ENCODE measurements at places on chromosomes 3 and 15.

DNA sequence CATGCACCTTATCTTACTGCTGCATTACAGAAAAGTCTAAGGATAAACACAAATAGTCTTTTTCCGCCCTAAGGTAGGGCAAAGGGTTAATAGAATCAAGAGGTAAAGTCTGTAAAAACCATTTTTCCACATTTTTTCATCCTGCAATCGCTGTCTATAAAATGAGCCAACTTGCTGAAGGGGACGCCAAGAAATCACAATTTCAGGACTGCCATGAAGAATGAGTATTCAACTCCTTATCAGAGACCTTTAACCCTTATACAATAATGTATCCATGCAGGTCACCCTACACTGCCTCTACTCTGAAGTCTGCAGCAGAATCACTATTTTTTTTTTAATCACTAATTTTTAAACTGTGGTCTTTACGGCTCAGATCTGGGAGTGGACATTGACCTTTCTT is 1.1 kb upstream of the DNAJC13 start:
- DNase-seq: no peak

- no peak for DNase-seq
These were observed 90.0 kb upstream of the ANKRD34C start for GRCh38 chr15:79192462-79193036.

DNA sequence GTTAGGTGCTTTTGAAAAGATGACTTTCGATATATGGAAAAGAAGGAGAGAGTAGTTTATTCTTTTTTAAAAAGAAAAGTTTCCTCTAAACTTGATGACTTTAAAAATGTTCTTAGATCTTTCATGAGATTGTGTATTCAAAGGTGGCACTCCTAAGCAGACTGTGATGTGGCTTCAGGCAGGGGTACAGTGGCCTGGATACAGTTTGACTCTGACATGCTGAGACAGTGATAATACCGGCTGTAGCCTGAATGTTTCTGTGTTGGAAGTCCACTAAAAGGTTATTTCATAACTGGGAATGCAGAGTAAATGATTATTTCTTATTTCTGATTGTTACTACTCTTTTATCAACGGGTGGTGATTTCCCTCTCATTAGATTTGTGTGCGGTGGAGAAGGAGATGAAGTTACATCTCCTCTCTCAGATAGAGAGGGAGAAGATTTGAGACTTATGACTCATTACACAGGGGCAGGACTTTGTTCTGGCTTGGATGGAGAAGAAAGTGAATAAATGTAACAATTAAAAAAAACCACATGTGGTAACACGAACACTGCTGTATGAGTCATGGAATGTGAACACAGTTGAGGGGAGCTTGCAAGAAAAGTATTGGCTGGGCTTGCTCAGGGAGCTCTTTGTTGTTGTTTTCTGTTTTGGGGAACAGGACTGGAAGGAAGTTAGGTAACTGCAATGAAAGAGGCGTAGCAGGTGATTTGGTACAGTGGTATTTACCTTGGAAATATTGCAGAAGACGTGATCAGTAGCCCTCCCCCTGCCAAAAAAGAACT is 21.6 kb downstream of the SPTSSB start:
- DNase-seq: no peak

- no peak for DNase-seq
These were observed 16.5 kb upstream of the MUSTN1 start for GRCh38 chr3:52851348-52851747.

DNA sequence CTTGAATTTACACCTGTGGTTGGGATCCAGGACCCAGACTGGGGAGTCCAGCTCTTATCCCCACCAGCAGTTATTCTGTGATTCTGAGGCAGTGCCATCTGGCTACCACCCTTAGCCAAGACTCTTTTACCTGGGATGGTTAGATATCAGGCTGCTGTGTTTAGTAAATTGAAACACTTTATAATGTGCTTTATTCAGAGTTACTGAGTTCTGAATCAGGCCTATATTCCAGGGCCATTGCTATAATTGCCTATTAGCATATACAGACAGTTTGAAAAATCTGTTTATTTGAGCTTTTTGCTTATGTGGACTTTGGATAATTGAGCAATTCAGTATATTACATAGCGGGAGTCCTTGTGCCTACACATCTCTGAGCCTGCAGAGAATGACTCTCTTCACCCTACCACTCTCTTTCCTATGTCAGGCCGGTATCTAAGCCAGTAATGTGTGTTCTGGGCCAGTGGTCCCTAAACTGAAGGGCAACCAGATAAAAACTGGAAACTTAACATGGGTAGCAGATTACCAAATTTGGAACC is 45.4 kb upstream of the TRAK1 start:
- DNase-seq: no peak

- DNase-seq: no peak
These were observed 150.7 kb upstream of the TLE3 start for GRCh38 chr15:70248116-70249025.

GRCh38 chr15:83011271-83012075 is at the start of gene C15orf40:
TSS of gene C15orf40 (minus strand) at chr15:83011639. CDS start at chr15:83011607, 32 bp downstream.
- peak; percentile 78 for DNase-seq

DNA sequence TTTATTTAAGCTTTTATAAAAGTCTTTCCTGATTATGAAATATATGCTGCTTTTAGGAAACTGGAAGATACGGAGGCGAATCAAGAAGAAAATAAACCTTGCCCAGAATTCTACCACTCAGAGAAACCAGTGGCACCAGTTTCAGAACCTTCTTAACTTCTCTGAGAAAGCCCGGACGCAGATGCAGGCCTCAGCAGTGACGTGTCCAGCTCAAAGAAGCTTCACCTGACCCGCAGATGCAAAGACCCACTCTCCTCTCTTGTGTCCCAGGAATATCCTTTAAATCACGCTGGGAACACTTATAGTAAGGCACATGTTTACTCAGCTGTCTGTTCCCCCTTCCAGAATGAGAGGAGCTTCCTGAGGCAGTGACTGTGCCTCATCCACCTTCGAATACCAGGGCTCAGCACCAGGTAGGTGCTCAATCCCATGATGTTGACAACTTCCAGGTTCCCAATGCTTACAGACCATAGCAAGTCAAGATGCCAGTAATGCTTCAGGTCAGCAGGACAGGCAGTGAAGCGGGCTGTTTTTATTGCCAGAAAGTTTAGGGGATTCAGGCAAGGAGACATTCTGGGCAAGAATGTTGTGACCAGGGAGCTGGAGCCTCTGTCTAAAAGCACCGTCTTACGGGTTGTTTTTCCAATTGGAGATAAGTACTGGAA is 39.9 kb upstream of the LDHAL6B start:
- DNase-seq: no peak

DNA sequence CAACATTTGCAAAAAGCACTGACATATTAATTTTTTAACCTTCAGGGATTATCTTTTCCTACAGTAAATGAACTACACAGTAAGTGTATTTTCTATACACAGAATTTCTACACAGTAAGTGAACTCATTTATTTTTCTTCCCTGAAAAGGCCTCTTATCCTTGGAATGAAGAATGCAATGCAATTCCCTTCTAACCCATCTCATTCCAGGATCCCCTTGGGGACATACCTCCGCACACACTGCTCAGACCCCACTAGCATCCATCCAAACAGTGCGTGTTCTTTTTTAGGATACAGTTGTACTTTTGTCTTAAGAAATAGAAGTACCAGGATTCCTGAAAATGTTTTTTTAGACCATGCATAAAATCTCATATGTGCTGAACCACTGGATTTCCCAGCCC is 152.8 kb downstream of the UACA start:
- DNase-seq: no peak

DNA sequence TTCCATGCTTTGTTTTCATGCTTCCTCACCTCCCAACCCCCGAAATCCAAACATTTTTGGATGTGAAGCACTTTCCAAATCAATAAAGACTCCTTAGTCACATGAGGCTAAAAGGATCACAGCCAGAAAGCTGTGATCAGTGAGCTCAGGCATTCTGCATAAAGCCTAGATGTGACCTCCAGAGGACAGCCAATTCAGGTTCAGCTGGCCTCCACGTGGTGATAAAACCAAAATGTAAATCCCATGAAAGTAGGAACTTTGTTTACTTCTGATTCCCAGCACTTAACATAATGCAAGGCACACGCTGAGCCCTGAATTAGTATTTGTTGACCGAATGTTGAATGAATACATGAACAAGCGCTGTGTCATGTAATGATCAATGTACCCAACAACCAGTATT is 249.5 kb upstream of the EOMES start:
- DNase-seq: no peak

GRCh38 chr15:99983171-99983885 is 250.1 kb upstream of the LYSMD4 start:
- no peak for DNase-seq

DNA sequence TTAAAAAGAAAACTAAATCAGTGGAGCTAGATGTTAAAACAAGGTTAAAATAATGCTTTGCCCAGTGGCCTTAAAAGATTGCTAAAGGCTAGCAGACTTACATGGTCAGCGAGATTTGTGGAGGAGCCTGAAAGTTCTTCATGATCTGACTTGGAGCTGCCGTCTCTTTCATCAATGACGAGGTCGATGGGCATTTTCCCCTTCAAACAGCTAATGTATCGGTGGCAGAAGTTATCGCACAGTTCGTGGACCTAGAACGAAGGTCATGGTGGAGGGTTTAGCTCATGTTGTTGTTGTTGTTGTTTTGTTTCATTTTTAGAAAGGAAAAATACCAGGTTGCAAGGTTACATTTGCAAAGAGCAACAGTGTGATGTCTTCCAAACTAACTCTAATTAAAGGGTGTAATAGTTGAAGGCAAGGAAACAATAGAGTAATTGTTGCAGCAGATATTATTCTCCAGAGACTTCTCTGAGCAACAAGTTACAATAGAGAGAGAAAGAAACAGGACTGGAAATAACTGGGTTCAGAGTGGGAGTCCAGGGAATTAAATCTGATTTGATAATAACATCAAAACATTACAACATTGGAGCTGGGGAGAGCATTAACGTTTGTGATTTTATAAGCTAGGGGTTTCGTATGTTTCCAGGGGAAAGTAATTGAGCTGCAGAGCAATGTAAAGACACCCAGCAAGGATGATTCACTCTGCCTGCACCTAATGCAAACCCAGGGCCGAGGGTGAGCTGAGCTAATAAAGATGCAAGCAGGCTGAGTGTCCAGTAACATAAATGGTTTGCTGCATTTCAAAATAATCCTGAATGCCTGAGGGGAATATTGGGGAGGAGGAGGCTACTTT is 6.6 kb downstream of the MEIS2 start:
- DNase-seq: no peak

- DNase-seq: no peak
These were observed 301.8 kb upstream of the CBLB start for GRCh38 chr3:106170636-106171035.

- DNase-seq: no peak
These were observed 617.1 kb downstream of the NR2F2 start for GRCh38 chr15:96947296-96948229.

DNA sequence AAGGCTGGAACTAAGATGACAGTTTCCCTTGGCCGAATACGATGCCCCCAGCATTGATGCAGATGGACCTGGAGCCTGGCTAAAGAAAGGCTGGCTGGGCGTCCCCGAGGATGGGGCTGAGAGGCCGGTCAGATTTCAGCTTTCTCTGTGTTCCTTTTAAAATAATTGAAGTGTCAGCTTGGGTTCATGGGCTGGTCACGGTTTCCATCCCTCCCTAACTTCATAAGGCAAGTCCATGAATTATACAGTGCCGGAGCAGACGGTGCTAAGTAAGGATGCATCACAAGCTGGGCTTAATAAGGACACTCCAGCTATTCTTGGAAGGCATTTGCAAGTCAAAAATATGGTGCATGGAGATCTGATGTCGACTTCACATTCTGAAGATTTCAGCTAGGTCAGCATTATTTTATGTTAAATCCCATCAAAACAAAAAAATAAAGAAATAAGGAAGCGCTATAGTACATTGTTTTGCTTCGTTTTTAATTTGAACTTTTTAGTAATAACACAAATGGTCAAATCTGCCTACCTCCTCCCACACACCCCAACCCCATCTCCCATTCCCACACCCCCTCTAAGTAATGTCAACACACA is 220.8 kb downstream of the RPLP1 start:
- DNase-seq: no peak

DNA sequence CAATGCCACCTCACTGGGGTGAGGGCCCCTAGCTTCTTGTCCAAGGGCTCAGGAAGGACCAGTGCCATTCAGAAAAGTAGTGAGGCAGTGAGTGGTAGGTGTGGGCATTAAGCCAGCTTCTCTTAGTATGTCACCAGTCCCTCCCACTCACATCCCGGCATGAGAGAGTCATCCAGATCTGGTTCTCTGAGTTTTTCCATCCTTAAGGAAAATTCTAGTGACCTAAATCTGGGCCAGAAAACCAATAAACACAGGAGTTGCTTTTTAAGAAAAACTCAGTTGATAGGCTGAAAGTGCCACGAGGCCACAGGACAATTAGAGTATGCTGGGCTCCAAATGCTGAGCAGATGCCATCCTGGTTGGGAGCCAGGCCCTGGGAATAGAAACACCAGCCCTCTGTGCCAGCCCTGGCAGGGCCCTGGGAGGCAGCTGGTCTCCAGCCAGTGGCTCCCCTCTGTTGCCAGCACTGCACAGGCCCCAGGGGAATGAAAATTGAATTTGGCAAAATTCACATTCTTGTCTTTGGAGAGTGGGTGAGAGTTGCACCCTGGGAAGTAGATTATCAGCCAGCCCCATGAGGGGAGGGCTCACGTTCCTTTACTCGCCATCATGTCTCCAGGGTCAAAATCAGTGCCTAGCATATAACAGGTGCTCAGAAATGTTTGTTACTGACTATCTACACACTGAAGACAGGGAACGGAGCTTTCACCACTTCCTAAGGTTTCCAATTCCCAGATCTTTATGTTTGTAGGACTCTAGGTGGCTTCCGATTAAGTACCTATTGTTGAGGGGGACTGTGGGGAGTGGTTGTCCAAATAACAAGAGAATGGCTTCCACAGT is 52.8 kb downstream of the FAM43A start:
- peak; percentile 84 for DNase-seq

- no peak for DNase-seq
These were observed 151.8 kb upstream of the DPH6 start for GRCh38 chr15:35697549-35698299.

- no peak for DNase-seq
These were observed 192.2 kb upstream of the GADL1 start for GRCh38 chr3:31086698-31087097.

GRCh38 chr3:187628169-187628568 is 42.0 kb downstream of the SST start:
- no peak for DNase-seq

GRCh38 chr3:135197246-135197645 is 402.2 kb downstream of the EPHB1 start:
- no peak for DNase-seq

- DNase-seq: no peak
These were observed 633.7 kb downstream of the ZIC1 start for GRCh38 chr3:148042663-148043445.

GRCh38 chr3:77467702-77468625 is 428.1 kb downstream of the ROBO2 start:
- DNase-seq: no peak
